ENCODE measurements at places on chromosomes 11 and 22.

DNA sequence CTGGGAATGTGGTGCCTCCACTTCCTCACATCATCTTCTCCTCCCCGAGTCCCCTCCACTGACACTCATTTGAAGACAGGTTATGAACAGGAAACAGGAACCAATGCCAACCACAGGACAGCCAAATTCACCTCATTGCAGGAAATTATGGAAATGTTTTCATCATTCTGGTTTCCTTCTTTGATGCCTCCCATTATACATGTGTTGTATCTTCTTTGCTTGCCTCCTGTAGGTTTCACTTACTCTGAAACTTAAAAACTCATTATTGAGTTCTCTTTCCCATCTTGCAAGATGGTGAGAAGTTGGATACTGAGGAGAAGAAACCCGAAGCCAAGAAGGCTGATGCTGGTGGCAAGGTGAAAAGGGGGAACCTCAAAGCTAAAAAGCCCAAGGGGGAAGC is 108.5 kb downstream of the PHF21B start:
- DNase-seq = no peak

- DNase-seq = no peak
Measured at GRCh38 chr11:35714882-35715627, 52.5 kb downstream of the TRIM44 start.

DNA sequence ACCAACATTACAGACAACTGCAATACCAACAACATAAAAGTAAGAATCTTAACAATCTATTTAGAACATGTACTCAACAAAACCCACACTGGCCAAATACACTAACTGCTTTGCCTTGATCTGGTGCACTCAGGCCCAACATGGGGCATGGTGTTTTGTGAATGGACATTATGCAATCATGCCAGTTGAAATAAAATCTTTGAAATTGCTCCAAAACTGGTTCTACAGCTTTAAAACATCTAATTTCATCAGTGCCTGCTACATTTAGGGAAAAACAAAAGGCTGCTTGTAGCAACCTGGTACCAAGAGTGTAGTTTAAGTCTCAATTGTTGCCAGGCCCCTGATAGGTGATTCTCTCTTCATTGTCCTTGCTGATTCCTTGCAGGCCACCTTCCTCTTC is 3.3 kb upstream of the CTR9 start:
- no peak for DNase-seq

DNA sequence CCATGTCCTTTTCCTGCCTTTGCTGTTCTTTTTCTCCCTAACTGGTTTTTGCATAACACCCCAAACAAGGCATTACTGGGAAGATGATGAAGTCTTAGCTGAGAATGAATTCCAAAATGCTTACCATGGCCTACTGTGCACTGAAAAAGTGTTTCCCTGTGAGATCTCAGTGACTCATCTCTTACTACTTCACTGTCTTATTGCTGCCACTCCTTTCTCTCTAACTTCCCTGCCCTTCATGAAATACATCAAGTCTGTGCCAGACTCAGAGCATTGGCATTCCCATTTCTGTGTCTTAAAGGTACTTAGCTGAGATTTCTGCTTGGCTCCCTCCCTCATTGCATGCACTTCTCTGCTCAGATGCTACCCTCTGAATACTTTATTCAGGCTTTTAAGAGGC is 49.1 kb upstream of the MUC15 start:
- no peak for DNase-seq
